Uterus (tissue), 4 donors: ENCODE measurements at places on chromosomes 16 and 17.

GRCh38 chr16:88763502-88764053 is 21.4 kb downstream of the PIEZO1 start:
- DNase-seq: no peak

DNA sequence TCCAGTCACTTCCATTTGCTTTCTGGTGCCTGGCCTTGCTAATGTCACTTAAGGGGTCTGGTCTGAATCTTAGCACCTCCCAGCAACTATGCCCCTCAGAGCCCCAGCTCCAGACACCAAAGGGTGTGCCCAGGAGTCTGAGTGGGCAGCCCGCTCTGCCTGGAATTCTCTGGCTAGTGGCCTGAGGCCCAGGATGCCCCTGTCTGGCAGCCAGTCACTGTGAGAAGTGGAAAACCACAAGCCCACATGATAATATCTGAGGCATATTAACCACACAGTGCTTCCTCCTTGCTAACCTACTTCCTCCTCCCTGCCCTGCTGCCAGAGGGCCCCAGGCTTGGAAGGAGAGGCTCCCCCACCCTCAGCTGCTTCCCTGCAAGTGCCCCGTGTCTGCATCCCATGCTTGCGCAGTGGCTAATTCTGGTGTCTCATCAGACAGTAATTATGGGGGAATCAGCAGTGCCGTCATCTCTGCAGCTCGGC is 14.0 kb downstream of the SRCIN1 start:
- DNase-seq: no peak

- no peak for DNase-seq
Measured at GRCh38 chr17:65966072-65966695, 225.7 kb downstream of the CEP112 start.

DNA sequence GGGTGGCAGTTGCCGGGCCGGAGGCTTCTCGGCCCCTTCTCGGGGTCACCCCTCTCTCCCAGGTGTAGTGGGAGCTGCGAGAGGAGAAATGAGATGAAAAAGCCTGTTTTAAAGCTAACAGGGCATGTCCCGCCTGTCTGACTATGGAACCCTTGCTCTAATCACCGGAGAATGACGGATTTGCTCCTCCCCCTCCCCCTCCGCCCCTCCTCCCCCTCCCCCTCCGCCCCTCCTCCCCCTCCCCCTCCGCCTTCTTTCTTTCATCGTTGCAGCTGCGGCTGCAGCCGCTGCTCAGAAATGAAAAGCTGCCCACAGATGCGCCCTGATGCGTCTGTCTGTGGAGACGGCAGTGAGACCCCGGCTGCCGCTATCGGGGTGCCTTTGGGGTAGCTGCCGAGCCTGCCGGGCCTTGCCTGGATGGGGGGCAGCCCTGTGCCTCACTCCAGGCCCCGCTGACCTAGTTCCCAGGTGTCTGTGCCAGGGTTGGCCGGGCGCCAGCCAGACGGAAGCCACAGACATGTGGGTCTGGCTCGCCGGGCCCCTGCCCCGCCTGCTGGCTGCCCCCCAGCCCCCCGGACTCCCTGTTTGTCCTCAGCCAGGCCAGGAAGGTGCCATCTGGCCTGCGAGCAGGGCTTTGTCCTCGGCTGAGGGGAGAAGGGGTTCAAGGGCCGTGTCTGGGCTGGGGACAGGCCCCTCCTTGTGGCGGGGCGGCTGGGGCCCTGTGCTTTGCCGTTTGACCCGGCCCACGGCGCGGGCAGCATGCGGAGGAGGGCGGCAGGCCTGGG is 37.7 kb downstream of the GINS2 start:
- peak; percentile 58 for DNase-seq

DNA sequence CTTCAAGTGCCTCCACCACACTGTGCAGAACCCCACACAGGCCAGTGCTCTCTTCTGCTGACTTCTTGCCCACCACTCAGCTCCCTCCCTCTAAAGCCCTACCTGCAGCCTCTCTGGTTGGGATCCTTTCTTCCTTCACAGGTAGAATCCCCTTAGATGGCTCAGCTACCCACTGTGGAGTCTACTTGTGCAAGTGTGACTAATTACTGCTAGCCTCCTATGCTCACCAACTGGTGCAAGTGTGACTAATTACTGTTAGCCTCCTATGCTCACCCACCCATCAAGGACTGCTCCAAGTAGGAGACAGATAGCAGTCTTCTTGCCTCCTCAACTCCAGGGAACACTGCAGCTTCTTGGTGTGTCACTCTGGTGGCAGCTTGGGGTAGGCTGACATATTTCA is 43.6 kb downstream of the TEX14 start:
- DNase-seq: no peak

DNA sequence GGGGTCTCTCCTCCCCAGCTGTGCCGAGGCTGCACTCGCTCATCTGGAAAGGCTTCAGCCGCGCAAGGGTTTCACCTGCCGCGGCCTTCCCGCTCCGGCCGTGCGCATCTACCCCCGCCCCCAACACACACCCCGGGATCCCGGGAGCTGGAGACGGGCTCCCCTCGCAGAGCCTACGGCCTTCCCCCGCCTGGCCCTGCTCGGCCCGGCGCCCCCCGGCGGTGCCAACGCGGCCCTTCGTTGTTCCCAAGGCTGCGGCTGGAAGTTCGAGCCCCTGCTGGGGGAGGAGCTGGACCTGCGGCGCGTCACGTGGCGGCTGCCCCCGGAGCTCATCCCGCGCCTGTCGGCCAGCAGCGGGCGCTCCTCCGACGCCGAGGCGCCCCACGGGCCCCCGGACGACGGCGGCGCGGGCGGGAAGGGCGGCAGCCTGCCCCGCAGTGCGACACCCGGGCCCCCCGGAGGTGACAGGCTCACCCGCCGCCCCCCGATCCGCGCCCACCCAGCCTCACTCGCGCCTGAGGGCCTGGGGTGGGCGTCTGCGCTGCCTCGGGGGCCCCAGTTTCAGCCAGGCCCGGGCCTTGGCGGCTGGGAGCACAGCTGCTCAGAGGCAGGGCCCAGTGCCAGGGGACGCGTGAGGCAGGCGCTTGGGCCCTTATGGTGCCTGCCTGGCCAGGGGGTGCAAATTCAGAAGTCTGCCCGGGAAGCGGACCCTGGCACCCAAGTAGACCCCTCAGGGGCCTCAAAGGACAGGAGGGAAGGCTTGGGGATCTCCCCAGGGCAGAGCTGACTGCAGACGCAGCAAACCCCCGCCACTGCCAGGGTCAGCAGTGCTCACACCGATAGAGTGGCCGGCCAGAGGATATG is 11.2 kb downstream of the GALK1 start:
- DNase-seq: peak; percentile 80

- no peak for DNase-seq
Measured at GRCh38 chr17:43104665-43105064, 20.5 kb downstream of the BRCA1 start.

DNA sequence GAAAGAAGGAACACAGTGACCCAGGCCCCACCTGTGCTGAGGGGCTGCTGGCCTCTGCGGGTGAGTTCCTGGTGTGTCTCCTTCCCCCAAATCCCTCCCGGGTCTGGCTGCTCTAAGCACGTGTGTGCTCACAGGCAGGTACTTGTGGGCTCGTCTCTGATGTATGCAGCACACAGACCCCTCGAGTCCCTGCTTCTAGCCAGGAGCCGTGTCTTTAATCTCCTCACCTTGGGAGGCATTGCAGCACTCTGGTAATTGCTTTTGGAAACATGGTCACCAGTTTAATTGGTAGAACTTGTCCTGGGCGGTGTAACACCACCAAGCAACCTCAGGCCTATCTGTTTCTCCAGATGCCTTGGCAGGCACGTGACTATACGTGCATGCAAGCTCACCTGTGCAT is 8.8 kb upstream of the RPL38 start:
- DNase-seq: no peak

DNA sequence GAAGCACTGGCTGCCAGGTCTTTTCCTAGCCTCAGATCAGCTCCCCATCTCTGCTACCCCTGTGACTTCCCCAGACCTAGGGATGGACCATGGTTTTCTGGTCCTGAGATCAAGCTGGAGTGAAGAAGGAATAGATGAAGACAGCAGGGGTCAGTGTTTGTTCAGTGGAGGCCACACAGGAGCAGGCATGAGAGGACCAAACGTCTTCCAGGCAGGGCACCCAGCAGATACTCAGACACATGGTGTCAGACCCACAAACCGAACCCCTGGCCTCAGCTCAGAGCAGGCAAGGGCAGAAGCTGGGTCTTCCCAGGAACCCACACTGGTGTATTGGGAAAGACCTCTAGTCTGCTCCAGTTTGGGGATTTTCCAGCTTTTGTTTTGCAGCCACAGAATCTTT is 189.7 kb downstream of the IRX5 start:
- no peak for DNase-seq

- no peak for DNase-seq
Measured at GRCh38 chr17:82041144-82041814, 3.8 kb upstream of the DCXR start.

DNA sequence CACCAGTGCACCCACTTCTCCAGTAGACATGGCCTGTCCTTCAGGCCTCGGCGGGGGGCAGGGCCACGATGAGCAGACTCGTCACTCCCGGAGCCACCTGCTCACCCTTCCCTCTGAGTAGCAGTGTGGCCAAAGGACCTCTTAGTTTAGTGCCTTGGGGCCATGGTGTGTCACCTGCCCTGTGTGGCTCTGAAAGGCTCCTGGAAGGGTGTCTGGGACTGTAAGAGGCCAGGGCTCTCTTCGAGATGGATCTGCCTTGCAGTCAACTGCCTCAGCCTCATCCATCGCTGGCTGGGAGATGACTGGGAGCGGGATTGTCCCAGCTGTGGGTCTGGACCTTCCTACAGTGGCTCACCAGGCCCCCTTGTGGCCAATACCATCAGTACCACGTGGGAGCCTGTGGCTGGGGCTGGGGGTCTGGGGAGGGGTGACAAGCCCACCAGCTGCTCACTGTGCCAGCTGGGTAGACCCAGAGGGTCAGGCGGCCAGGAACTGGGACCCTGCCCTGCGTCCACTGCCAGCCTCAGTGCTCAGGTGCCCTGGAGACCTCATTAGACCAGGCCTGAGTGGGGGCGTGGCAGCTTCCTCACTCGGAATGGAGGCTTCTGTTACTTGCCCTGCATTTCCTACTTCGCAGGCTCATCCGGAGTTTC is 133.4 kb downstream of the OR1D5 start:
- DNase-seq: no peak

DNA sequence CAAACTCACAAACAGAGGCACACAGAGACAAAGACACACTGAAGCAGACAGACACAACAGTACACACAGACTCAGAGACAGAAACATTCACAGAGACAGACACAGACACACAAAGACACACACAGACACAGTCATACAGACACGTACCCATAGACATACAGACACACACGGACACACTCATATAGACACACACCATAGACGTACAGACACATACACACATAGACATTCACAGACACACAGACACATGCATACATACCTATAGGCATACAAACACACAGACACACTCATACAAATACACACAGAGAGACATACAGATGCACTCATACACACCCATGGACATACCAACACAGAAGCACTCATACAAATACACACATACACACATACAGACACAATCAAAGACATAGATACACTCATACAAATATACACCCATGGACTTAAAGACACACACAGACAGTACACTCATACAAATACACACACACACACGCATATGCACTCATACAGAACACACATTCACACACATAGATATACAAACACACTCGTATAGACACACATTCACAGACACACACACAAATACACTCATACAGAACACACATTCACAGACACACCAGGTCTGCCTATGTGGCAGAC is 19.9 kb upstream of the MRTFB start:
- no peak for DNase-seq

GRCh38 chr16:70391881-70392481 is 45.3 kb downstream of the DDX19A start:
- peak; percentile 67 for DNase-seq

DNA sequence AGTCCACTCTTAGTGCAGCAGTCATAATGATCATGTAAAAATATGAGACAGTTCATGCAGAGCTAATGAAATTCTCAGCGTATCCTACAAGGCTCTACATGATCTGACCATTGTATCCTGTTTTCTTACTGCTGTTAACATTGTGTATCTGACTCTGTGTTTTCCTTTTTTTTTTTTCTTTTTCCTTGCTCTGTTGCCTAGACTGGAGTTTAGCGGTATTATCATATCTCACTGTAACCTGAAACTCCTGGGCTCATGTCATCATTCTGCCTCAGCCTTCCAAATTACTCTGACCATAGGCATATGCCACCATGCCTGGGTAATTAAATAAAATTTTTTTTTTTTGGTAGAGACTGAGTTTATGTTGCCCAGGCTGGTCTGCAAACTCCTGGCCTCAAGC is 12.1 kb downstream of the DUS2 start:
- DNase-seq: no peak
